ENCODE measurements at places on chromosomes 1 and 21. TPM values are rescaled to one million over a fixed set of nuclear protein-coding genes. Genes with fewer than 3 reads are reported as not detected.

Gene NTMT2
- not detected for total RNA-seq

Gene LCE6A
- not detected for total RNA-seq

Gene DNMT3L
- total RNA-seq, result not detected

Gene RGS13
- total RNA-seq, result 0.20 TPM

Gene KCNJ9
- total RNA-seq, result not detected

All from M059J (cell line).